ENCODE measurements at places on chromosomes 6 and 20.
A peak's percentile ranks its signal among the peaks of the same experiment; 100 is the strongest.

DNA sequence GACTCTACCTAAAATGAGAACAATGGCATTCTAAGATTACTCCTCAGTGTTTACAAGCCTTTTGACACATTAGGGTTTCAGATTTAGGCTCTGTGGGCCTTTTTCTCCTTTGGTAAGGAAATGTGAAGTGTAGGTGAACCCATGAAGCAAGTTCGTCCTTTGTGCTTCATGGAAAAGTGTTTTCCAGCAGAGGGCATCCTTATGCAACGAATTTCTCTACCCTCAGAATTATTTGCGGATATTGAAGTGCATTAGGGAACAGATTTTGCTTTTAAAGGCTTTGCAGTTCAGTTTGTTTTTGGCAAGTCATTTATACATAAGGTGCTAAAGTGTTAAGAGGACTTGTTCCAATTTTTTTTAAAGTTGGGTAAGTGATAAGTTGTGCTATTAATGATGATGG, 55.7 kb upstream of the FERMT1 start:
- no peak for DNase-seq

- DNase-seq: no peak
Observed at GRCh38 chr6:55636406-55637102, 57.6 kb upstream of the HMGCLL1 start.

- DNase-seq: no peak
Observed at GRCh38 chr20:33005132-33005566, 916 bp upstream of the SUN5 start.

GRCh38 chr6:147802459-147802858, 294.0 kb downstream of the SAMD5 start:
- no peak for DNase-seq

GRCh38 chr6:80442366-80442765, 335.9 kb downstream of the BCKDHB start:
- no peak for DNase-seq

DNA sequence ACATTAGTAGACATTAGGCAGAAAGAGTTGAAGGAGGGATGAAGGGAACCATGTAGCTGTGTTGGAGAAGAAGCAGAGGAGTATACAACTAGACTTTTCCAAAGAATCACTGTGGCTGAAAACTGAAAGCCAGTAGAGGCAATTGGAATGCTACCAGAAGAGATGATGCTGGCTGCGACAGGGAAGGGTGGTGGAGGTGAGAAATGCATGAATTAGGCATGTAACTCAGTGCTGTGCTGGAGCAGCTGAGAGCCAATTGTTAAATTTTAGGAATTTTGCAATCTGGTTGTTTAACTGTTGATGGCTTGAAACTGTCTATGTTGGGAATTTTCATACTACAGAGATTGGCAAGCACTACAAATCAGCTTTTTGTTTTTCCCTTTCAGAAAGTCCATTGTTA, 35.8 kb upstream of the SIRPG start:
- no peak for DNase-seq

DNA sequence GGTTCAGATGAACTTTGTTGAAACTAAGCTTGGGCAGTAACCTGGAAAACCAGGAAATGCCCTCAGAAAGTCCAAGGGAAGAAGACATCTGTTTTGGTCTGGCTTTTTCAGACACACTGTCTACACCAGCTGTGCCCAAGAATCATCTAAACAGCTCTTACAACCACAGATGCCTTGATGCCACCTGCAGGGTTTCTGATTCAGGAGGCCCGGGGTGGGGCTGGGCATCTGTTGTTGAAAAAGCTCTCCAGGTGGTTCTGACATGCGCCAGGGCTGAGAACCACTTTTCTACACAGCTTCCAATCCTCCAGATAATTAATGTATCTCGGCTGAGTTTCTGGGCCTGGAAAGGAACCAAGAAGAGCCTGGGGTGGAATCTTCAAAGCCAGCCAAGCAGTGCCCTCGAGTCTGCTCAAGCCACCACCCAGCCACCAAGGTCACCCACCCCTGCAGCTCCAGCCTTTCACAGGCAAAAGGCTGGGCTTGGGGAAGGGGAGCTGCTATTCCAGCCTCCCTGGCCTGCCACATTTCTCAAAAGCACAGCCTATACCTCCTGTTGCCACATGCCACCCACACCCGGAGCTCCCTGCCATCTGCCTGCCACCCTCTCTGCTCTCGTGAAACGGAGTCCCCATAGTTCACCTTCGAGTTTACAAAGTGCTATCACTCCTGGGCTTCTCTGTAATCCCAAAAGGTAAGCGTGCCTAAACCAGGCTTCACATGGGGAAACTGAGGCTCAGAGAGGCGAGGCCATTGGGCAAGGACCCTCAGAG, 9.4 kb downstream of the MDGA1 start:
- DNase-seq: no peak

DNA sequence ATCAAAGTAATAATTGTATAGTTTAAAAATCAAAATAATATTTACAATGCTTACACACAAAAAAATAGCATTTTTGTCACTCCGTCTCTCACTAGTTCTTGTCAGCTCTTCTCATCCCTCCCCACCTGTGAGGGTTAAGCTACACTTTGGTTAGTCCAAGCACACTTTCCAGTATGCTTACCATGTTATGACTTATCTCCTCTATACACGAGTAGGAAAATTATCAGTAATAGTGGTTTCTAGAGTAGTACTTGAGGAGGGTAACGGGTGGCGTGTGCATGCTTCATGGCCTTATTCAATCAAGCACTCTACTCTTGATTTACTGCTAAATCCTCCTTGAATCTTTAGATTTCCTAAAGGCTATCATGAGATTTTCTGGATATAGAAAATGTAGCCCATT, 443.7 kb downstream of the UTRN start:
- no peak for DNase-seq

GRCh38 chr6:142855893-142856623, 88.9 kb downstream of the HIVEP2 start:
- peak; percentile 41 for DNase-seq

- DNase-seq: no peak
Observed at GRCh38 chr20:14148042-14148441, 152.7 kb downstream of the MACROD2 start.

DNA sequence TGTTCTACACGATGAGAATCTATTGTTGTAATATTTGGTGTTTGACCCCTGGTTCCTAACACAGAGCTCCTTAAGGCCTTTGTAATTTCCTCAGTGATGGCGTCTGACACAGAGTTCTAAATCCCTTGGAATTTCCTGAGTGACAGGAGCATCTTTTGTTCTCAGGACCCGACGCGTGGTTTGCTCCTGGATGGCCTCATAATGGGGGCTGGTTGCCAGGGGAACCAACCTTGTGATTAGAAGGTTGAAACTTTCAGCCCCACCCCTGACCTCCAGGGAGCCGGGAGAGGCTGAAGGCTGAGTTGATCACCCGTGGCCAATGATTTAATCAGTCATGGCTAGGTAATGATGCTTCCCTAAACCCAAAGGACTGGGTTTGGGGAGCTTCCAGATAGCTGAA, 20.5 kb upstream of the ZNF133 start:
- no peak for DNase-seq

DNA sequence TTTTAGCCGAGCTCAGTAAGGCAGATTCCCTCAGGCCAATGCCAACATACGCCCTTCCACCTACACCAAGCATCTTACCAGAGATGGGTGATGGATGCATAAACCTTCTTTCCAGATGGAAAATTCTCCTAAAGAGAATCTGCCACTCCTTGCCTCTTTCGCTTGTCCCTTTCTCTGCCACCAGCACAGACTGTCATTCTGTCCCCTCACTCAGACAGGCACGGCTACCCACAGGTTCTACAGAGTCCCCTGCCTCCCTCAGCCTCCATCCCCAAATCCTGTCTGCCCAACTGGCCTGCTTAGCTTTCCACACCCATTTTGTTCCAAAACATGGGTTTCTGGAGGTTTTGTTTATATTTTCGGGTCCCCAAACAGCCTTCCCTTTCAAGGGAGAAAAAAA, 12.7 kb upstream of the FOXF2 start:
- no peak for DNase-seq

GRCh38 chr6:158081657-158081935, 86.5 kb downstream of the SERAC1 start:
- no peak for DNase-seq

DNA sequence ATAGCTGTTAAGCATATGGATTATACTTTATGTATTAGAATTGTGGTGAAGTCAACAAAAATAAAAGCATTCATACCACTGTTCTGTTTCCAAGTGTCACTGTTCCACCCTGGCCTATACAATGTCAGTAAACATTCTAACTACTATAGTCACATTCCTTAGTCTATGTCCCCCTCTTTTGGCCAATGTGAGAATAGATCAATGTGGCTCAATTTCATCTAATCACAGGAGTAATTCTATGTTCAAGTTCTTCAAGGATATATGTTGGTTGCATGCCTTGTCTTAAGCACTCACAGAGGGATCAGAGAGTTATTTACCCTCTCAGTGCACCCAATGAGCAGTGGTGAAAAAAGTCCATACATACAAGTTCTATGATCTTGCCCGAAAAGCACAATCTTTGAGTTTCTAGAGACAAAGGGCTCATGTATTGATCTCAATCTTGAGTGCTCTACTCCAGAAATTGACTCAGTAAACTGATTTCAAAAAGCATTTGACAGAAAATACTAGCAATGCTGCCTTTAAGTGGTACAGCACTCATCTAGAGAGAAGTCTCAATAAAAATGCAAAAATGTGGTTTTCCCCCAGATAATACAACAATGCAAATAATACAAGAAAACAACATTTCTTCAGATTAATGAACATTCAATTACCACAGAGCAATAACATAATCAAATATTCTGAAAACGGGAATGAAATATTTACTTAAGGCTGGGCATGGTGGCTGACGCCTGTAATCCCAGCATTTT, 16.5 kb downstream of the SMLR1 start:
- no peak for DNase-seq

DNA sequence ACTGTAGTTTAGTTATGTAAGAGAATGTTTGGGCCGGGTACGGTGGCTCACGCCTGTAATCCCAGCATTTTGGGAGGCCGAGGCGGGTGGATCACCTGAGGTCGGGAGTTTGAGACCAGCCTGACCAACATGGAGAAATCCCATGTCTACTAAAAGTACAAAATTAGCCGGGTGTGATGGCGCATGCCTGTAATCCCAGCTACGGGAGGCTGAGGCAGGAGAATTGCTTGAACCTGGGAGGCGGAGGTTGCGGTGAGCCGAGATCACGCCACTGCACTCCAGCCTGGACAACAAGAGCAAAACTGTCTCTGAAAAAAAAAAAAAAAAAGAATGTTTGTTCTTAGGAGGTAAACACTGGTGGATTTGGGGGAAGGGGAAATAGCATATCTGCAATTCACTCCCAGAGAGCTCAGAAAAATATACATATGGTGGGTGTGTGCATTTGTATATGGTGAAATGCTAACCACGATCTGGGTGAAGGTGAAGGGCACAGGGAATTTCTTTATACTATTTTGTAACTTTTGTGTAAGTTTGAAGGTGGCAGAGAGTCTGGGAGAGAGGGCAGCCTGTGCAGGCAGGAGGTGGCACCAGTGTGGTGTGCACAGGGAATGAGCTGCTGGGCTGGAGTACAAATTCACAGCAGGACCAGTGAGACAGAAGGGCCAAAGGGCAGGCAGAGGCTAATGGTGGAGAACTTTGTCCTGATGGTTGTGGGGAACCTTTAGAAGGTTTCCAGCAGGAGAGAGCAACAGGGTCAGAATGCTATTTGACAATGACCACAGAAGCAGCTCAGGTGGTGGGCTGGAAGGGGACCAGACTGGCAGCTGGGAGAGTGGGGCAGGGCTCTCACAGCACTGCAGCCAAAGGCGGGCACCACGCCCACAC, 42.4 kb downstream of the SSR1 start:
- no peak for DNase-seq

DNA sequence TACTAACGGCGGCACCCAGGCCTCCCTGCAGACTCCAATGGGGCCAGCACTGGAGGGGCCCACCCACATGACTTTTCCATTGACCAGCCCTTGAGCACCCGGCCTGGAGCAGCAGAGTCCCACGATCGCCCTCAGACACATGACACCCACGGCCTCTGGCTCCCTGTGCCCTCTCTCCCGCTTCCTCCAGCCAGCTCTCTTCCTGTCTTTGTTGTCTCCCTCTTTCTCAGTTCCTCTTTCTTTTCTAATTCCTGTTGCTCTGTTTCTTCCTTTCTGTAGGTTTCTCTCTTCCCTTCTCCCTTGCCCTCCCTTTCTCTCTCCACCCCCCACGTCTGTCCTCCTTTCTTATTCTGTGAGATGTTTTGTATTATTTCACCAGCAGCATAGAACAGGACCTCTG, 26.1 kb upstream of the FANCE start:
- no peak for DNase-seq

- no peak for DNase-seq
Observed at GRCh38 chr6:15770347-15771143, 107.7 kb upstream of the DTNBP1 start.

DNA sequence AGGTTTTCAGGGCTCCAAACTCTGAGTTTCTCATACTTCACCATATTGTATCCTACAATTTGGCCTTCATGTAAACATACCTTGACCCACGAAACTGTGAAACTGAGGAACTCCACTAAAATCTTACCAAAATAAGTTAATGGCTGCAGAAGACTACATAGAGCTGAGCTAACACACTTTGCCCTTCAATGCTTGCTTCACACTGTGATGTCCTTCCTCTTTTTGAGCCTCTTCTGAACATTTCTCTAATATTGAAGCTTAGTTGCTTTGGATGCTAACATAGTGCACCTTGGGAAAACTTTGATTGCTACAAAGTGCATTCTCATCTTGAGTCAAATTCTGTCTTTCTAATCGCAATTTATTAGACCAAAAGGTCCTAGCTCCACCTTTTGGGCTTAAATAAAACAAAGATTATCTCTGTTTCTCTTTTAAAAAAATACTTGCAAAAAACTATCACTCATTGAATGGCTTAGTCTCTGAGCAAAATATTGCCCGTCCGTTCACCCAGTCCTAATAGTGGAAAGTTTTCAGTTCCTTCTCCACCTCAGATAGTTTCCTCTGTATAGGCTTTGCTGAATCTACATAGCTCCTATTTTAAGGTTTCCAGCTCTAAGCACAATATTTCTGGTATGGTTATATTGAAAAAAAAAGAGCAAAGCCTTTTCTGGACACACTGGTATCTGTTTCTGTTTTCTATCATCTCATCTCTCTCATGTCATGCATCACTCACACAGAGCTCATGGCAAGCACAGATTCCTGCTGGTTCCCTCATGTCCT, 494.6 kb downstream of the RFPL4B start:
- no peak for DNase-seq

GRCh38 chr6:68880050-68880813, 245.2 kb downstream of the ADGRB3 start:
- DNase-seq: no peak

DNA sequence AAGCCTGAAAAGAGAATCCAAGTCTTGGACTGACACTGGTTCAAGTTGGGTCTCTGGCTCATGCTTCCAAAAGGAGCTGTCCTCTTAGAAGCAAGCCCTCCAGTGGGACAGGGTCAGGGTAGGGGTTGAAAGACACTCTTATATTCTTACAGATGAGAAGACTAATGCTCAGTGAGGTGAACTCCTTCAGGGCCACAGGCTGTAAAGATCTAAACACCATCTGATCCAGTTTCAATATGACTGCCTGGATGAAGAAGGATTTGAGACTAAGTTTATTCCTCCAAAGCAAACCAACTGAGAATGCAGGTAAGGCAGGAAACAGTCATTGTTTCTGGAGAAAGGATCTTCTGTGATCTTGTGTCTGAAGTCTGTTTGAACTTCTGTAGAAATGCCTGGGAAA, 99.0 kb upstream of the TAB2 start:
- DNase-seq: no peak

GRCh38 chr20:64167676-64168075, 3.4 kb downstream of the MYT1 start:
- DNase-seq: no peak

GRCh38 chr20:4875578-4876067, 125.7 kb downstream of the SLC23A2 start:
- DNase-seq: no peak

GRCh38 chr6:100774681-100775080, 106.4 kb downstream of the ASCC3 start:
- no peak for DNase-seq

GRCh38 chr6:583635-584034, 73.3 kb downstream of the HUS1B start:
- no peak for DNase-seq
